Upper lobe of left lung (tissue), 6 donors: ENCODE measurements at places on chromosomes 11 and 22. TPM values are rescaled to one million over a fixed set of nuclear protein-coding genes. Genes with fewer than 3 reads are reported as not detected.

Gene DRD4
- total RNA-seq = not detected

DNA sequence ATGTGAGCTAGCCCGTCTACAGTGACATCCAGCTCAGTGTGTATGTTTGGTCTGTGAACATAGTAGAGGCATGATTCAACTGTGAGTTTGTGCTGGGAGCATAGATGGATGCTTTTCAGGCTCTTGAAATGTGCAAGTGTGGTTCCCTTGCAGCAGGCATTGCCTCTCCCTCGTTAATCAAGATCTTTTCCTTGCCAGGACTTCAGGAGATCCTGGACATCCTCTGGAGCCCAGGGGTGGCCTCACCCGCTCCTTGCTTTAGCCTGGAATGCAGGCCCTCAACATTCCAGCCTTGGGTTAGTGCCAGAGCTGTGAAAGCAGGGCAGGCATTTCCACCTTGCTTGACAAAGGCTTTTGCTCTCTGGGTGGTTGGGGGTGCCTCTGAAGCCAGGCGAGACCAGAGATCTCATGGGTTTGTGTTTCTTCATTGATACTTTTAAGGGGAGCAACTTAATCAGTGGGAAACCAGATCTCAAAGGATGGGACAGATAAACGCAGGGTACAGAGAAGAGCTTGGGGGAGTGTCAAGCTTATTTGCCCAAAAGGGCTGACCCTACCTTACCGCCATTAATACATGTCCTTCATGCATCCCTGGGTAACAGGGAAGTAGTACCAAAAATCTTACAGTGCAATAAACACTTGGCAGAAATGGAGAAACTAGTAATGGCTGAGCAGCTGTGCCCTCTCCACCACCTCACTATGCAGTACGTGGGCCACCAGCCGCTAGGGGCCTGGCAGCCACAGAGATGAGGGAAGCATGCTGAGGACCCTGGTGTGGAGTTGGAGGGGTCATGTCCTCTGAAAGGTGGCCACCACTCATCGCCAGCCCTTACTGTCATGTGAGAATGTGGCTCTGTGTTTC lies 72.1 kb downstream of the PTPRJ start:
- peak; percentile 86 for DNase-seq

Gene COX8A
- 510 TPM for total RNA-seq

Gene TMEM86A
- total RNA-seq = 4.6 TPM

- DNase-seq = no peak
Observed at GRCh38 chr22:39943953-39944872, 16.0 kb upstream of the TMA7B start.

Gene HTR3B
- not detected for total RNA-seq

GRCh38 chr22:43826142-43827002 lies 14.3 kb upstream of the EFCAB6 start:
- no peak for DNase-seq

- DNase-seq = no peak
Observed at GRCh38 chr11:96288915-96289314, 54.1 kb downstream of the MAML2 start.

- no peak for DNase-seq
Observed at GRCh38 chr22:46795845-46796565, 33.6 kb downstream of the TBC1D22A start.

DNA sequence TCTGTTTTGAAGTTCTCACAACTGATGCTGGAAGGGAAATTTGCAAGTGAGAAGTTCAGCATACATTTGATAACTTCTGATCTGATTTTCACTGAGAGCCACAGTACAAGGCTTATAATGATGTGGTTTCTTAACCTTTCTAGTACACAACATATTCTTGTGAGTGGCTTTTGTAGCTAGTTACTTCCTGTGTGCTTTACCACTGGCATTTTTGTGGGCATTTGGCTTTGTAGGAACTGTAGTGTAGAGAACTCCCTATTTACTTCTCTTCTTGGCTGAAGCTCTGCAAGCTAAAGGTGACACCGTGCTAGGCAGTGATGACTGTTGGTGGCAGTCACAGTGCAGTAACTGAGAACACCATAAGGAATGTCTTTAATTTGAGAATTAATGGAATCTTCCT lies 14.9 kb downstream of the USP47 start:
- DNase-seq = no peak

DNA sequence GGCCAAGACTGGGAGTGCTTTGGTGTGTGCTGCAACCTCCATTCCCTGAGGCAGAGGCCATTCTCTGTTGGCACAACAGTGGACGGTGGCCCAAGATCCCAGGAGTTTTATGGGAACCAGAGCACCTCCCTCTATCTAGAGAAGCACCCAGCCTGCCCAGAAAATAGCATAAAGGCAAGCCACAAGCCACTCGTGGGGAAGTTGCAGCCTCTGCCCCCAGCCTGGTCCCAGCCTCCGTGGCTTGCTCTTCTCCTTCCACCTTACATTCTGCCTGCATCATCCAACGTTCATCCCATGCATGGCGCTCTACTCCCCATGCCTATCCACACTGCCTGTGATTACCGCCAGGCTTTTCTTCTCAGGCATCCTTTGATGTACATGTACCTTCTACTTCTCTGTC lies 15.8 kb downstream of the IL17RA start:
- no peak for DNase-seq

Gene TST
- 67.4 TPM for total RNA-seq

GRCh38 chr11:68399916-68400315 lies 60.6 kb upstream of the PPP6R3 start:
- peak; percentile 73 for DNase-seq

Gene SMIM35
- total RNA-seq = not detected

GRCh38 chr11:108084811-108085210 lies 36.6 kb upstream of the ACAT1 start:
- DNase-seq = no peak

Gene IRF7
- 32.6 TPM for total RNA-seq

DNA sequence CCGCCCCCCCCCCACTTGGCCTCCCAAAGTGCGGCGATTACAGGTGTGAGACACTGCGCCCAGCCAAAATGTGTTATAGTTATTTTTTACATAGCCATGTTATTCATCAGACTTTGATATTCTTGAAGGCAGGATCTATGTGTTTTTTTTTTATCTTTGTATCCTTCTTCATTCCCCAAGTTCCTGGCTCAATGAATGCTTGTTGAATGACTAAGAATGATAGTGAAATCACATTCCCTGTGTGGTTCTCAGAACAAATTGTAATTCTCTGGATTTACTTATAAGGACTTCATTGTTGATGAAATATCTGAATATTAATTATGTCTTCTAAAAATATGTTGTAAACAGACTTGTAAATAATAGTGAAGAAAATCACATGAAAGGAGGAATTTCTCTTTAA lies 33.5 kb downstream of the MMP7 start:
- DNase-seq = no peak

DNA sequence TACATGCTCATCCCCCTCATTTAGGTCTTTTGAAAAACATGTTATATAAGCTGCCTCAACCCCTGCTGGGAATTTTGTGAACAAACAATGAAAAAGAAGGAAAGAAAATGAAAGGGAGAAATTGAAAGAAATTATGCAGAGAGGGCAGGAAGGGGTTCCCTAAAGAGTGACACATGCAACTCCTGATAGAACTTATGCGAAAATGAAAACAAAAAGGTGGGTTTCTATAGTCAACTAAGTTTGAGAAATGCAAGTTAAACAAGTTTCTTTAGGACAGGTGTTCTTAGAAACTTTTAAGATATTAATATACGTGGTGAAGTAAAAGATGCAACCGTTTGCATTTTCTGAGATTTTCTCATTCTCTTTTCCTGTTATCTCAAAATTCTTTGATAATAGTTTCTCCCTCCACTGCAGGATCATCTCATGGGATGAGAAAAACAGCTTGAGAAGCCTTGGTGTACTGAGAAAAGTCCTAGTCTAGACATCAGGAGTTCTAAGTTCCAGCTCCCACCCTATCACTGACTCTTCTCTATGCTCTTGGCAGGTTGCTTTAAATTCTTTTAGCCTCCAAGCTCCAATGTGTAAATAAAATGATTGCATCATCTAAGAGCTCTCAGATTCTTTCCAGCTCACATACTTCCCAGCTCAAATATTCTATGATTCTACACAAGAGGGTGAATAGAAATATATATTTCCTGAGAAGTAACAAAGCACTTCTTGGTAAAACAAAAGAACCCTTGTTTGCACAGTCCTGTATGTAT lies 109.2 kb downstream of the FAM76B start:
- no peak for DNase-seq

DNA sequence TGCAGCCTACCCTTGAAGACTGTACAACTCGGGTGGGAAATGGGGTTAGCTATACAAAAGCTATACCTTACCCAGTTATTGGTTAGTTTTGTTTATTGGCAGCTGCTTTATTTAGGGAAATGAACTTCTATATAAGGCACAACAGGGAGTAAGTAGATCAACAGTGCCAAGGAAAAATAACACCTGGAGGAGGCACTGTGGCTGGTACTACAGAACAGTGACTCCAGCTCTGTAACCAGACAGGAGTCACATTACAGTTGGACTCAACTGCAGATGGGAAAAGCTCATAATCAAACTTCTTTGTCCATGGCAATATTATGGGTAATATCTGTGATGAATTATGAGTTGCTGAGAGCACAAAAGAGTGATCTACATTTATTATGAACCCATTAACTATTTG lies 14.0 kb downstream of the P4HA3 start:
- DNase-seq = no peak

DNA sequence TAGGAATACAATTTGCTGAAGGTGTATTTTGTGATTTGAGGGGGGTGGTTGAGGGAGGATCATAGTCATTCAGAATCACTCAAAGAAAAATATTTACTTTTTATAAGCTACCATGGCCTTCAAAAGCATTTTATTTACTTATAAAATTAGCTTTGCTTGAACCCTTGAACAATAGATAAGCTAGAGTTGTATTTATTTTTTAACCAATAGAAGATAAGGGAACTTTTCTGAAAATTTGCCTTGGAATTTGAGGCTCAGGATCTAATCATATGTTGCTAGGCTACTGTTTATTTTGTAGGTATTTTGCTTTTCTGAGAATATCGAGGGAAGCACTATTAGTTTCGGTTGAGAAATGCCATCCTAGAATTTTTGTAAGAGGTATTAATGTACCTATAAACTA lies 82.1 kb downstream of the EMSY start:
- no peak for DNase-seq

Gene TNNI2
- 28.3 TPM for total RNA-seq

GRCh38 chr11:125072218-125072960 lies 9.3 kb downstream of the SLC37A2 start:
- peak; percentile 57 for DNase-seq

Gene CYB561A3
- total RNA-seq = 113 TPM

Gene CDPF1
- 6.8 TPM for total RNA-seq

DNA sequence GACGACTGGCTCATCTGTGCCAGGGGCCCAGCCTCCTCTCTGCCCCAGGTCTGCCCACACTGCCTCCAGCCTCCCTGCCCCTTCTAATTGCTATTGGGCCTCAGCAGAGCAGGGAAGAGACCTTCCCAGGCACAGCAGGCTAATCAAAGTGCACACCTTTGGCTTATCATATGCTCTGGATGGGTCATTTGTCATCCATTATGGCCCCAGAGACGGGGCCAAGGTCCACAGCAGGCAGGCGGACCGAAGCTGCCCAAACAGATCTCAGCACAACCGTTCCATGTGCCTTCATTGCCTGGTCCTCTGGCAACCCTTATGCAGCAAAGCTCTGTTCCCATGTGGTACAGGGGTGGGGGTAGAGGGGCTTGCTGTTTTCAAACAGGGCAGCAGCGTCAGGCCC lies 66.6 kb downstream of the TP53I11 start:
- DNase-seq = no peak

GRCh38 chr22:47963660-47964059 lies 1201.2 kb downstream of the TBC1D22A start:
- no peak for DNase-seq

DNA sequence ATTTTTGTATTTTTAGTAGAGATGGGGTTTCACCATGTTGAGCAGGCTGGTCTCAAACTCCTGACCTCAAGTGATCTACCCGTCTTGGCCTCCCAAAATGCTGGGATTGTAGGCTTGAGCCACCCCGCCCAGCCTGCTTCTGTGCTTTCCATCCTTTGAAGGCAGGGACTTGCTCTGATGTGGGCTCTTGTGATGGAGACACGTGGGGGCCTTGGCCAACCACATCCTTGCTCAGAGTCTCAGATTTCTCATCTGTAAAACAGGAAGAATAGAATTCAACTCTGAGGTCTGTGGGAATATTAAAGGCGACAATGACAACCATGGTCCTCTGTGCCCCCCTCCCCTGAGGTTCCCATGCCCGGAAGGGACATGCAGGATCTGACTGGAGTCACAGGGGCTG lies 3.8 kb upstream of the GGA1 start:
- no peak for DNase-seq

GRCh38 chr22:48744967-48745841 lies 1082.5 kb downstream of the BRD1 start:
- DNase-seq = peak; percentile 68

Gene NFAM1
- total RNA-seq = 26.0 TPM

DNA sequence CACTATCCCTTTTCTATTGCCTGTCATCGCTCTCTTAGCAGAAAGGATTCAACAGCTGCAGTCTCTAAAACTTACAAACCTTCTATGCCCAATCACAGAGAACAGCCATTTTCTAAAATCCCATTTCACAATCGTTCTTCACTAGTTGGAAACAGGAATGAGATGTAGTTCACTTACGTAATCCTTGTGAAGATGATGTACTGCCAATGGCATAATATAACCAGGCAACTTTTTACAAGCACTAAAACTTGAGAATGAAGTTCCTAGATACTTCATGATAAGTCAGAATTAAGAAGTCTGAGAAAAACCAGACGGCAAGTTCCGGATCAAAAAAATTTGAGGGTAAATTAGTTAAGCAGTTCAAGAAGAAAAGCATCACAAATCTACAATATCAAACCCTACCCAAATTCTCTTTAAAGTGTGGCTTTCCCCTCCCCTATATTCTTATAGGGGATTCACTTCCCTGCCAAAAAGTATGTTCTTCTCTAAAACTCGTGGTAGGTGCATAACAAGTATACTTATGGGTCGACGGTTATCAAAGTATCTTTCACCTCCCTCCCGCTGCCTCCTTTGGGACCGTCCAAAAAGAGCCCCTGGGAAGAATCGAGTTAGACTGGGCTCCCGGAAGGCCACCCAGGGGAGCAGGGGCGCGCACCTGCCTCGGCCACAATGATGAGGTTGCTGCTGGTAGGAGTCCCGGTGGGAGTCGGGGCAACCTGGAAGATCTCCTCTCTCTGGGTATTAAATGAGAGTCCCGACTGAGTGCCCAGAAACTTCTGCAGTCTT lies 666 bp downstream of the MSANTD4 start:
- DNase-seq = no peak

Gene DBX1
- total RNA-seq = not detected

- no peak for DNase-seq
Observed at GRCh38 chr11:62398011-62398994, 20.5 kb upstream of the SCGB1A1 start.

Gene DEUP1
- not detected for total RNA-seq

DNA sequence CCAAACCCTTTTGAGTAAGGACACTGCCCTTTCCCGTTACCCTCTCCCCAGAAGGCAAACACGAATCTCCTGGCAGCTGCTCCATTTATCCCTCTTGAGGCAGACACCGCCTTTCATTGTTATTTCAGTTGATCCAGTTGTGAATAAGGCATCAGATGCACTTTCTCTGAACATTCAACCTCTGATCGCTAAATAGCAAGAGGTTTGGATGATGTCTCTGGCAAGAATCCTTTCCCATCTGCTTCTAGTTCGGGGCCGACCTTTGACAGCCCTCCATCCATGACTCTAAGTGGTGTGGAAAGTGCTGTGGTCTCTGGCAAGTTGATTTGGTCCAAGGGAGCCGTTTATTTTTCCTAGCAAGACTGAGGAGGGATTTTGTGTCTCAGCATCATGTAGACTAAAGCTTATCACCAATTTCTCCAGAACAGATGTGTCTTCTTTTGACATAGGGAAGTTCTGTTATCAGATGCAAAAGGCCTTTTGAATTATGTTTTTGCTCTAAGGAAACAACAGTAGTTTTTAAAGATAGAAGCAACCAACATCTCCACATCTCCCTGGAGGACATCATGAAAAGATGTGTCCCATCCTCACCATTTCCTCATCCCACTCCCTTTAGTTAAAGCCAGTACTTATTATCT lies 123.6 kb downstream of the CCDC34 start:
- no peak for DNase-seq
